Cardiac fibroblast (primary cell): ENCODE measurements at places on chromosomes 2 and 18.

- DNase-seq = no peak
Measured at GRCh38 chr2:76825140-76825970, 696.8 kb downstream of the LRRTM4 start.

DNA sequence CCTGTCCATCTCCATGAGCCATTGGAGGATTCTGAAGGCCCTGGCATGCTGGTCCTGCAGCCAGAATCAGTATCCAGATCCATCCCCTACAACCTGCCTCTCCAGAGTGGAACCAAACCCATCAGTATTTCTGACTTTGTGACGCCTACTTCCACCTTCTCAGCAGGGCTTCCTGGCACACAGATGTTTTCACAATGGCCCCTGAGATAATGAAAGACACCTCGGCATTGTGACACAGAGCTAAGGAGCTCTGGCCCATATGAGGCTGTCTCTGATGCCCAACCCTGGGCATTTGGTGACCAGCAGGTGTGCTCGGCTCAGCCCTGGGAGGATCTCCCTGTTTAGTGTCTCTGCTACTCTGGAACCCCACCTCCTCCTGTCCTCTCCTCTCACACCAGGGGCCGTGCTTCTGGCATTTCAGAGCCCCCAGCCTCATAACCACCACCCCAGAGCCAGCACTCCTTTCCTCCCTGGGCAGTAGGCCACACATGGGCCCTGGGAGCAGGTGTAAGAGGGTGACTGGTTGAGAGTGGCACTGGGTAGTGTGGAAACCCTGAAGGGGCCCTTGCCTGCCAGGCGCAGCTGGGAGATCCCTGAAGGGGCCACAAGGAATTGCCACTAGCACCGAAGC lies 38.2 kb downstream of the FOSL2 start:
- DNase-seq = no peak

GRCh38 chr2:168717790-168718502 lies 84.5 kb upstream of the NOSTRIN start:
- no peak for DNase-seq

DNA sequence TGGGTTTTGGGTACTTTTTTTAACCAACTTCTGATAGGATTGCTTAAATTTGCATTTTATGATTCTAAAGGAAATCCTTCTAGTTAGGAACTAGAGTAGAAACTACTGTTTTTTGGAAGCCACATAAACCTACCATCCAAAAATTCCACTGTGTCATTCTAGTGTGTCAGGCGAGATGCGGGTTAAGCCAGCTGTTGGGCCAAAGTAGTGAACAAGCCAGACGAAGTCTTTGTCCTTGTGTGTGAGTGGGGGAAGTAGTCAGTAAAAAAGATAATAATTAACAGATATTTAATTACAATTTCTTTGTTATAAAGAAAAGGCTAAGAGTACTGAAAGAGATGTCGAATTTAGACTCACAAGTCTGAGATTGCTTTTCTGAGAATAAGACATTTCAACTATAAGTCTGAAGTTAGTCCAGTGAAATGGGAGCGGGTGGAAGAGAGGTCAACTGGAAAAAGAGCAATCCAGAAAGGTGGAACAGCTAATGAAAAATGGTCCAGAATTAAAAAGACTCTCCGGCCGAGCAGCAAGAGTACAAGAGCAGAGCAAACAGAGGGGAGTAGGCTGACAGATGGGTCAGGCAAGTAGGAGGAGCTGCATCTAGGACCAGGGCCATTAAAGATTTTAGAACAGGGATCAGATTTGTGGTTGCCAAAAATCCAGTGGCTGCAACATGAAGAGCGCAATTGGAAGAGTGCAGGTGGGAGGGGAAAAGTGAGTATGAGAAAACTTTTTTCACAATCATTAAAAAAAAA lies 1.5 kb downstream of the EPB41L5 start:
- DNase-seq = no peak
